NAMALWA (cell line): ENCODE measurements at places on chromosomes 12 and 14.
A peak's percentile ranks its signal among the peaks of the same experiment; 100 is the strongest.

- DNase-seq: no peak
Observed at GRCh38 chr14:96037891-96038557, 1.1 kb upstream of the C14orf132 start.

- no peak for DNase-seq
Observed at GRCh38 chr12:54376596-54376995, 7.9 kb downstream of the ZNF385A start.

GRCh38 chr14:106691601-106692291 is 1165.4 kb downstream of the TMEM121 start:
- peak; percentile 92 for DNase-seq

- DNase-seq: peak; percentile 4
Observed at GRCh38 chr14:86203843-86204242, 673.9 kb downstream of the FLRT2 start.

- peak; percentile 55 for DNase-seq
Observed at GRCh38 chr12:48995086-48995879, 3.9 kb downstream of the DDN start.

DNA sequence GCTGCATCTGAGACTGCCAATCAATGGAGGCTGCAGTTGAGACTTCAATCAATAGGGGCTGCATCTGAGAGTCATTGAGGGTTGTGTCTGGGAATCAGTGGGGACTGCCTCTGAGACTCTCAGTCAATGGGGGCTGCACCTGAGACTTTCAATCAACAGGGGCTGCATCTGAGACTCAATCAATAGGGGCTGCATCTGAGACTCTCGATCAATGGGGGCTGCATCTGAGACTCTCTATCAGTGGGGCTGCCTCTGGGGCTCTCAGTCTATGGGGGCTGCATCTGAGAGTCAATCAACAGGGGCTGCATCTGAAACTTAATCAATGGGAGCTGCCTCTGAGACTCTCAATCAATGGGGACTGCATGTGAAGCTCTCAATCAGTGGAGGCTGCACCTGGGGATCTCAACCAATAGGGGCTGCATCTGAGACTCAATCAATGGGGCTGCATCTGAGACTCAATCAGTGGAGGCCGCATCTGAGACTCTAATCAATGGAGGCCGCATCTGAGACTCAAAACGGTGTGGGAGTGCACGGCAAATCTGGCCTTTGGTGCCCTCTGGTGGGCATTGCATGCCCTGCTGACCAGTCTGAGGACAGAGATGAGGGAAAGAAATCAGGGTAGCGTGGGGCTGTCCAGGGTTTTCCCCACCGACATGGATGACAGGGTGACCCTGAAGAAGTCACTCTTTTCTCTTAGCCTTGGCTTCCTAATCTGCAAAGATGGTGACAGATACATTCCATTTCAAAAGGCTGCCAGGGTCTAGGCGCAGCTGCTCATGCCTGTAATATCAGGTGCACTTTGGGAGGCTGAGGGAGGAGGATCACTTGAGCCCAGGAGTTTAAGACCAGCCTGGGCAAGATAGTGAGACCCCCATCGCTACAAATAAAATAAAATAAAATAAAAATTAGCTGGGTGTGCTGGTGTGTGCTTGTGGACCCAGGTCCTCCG is 41.3 kb upstream of the EIF5 start:
- peak; percentile 77 for DNase-seq
